GM03348 (cell line): ENCODE measurements at places on chromosomes 4 and X.
A peak's percentile ranks its signal among the peaks of the same experiment; 100 is the strongest.

DNA sequence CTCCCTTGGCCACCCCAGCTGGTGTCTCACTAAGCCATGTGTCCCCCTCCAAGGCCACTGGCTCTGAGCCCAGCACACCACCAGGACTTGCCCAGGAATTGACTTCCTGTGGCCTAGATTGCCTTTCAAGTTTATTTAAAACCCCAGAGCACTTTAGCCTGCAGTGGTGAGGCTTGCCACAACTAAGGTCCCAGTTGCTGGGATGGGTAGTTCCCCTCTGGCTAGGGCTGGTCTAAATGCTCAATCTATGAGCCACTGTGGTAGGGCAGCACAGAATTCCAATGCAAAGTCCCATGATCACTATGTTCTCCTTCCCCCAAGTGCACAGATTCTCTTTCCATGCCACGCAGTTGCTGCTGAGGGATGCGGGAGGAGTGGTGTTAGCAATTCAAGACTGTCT, 61.1 kb upstream of the HCCS start:
- no peak for DNase-seq

DNA sequence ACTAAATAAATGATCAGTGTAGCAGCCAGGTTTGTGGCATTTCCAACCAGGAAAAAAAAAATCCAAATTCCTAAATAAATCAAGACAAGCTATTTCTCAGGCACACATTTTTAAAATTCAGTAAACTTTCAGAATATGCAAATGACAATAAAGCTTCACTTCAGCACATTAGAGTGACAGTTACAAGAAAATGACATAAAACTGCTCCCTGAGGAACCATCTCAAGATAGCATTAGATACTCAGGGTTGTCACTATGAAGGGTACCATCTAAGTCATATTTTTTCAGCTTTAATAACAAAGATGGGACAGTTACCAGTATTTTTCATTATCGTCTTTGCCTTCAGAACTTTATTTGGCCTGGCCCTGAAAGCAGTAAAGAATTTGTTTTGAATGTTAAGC, 411.3 kb upstream of the RASGEF1B start:
- DNase-seq, result no peak

DNA sequence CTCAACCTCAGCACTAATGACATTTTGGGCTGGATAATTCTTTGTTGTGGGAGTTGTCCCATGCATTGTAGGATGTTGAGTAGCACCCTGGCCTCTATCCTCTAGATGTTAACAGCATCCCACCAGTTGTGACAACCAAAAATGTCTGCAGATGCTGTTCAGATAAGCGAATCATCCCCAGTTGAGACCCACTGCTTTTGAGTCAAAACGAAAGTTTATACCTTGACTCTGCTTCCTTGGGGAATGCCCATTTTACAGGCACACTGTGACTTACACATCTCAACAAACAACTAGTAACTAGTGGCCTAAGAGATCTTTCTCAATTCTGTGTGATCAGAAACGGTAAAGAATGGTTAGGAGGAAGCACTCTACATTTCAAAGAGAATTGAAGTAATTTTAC, 37.0 kb downstream of the SEPSECS start:
- DNase-seq, result no peak

GRCh38 chr4:82469791-82470345, 39.5 kb downstream of the ENOPH1 start:
- peak; percentile 52 for DNase-seq

GRCh38 chr4:40662962-40663604, 33.4 kb upstream of the RBM47 start:
- peak; percentile 51 for DNase-seq

DNA sequence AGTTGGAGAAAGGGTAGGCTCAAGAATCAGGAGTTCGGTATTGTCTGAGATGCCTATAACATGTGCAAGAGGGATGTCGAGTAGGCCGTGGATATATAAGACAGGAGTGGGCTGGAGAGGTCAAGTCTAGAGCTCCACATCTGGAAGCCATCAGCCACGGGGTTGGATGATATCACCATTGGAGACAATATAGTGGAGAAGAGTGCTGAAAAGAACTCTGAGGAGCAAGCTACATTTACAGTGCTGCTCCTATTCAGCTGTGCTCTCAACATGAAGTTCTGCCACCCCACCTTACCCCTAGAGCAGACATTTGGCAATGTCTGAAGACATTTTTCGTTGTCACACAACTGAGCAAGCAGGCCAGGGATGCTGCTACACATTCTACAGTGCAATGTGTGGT, 20.9 kb upstream of the PLAC1 start:
- DNase-seq, result peak; percentile 37

DNA sequence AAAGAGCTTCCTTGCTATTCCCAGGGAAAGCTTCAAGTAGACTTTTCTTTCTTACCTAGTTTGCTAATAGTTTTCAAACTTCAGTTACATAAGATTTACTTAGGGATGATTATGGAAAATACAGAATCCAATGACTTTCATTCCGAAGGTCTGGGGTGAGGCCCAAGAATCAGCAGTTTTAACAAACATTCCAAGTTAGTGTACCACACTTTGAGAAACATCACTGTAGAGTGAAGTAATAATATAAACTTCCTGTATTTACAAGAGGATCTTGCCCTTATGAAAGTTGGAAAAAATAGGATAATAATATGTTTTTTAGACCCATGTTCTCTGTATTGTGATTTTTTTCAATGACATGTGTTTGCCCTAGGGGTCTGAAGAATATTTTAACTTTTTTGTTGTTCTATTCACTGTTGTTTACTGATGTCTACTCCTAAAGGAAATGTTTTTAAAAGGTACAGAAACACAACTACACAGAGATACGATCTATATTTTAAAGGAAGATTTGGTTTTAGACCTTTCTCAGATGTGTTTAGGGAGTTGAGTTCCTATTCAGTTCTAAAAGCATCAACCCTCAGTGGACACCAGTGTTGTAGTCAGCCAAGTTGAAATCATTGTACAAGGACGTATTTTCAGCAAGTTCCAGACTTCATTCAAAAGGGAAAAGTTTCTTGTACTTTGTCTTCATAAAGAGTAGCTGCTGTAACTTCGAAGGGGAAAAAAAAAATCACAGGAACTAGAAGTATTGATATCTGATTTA, 295.8 kb upstream of the SLC7A11 start:
- no peak for DNase-seq

- DNase-seq, result peak; percentile 97
These were observed at the start of gene SH3BP2 for GRCh38 chr4:2792711-2793585. Gene SH3BP2, plus strand, starts transcription at chr4:2793085. Its CDS starts 27,533 bp downstream, at chr4:2820618.

GRCh38 chr4:108058685-108059440, 69.2 kb downstream of the HADH start:
- DNase-seq, result peak; percentile 32

- DNase-seq, result no peak
These were observed 142.8 kb upstream of the RAI2 start for GRCh38 chrX:18003876-18004275.

- DNase-seq, result no peak
These were observed 132.0 kb upstream of the HDX start for GRCh38 chrX:84634201-84634782.
